ENCODE measurements at places on chromosomes 6 and 20.

- no peak for DNase-seq
Observed at GRCh38 chr20:39117491-39117890, 155.3 kb downstream of the DHX35 start.

- DNase-seq = no peak
Observed at GRCh38 chr6:44556046-44556445, 168.5 kb downstream of the CDC5L start.

DNA sequence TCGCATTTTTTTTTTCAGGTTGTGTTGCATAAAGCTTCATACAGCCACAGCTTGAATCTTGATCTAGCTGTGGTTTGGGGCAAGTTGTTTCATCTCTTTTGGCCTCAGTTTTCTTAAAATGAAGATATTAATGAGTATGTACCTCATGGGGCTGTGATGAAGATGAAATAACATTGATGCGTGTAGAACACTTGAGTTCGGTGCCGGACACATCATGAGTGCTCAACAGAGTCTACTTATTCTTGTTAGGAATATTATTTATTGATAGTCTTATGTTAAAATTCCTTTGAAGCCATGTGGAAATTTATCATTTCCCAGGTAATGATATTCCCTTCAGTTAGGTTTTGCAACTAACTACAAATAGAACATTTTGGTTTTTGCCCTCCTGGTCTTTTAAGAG lies 3.4 kb downstream of the PAQR8 start:
- no peak for DNase-seq

DNA sequence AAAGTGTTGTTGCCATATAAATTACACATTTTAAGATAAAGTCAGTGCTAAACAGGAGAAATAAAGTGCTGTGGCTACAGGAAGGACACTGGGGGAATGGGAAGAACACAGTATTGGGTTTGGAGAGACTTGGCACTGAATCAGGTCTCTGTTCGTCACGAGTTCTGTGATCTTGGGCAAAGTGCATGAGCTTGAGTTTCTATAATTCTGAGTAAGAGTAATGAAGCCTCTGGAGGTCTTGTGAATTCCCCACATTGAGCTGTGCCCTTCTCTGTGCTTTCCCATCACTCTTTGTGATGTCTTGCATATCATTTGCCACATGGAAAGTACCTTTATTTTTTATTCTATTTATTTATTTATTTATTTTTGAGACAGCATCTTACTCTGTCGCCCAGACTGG lies 16.8 kb upstream of the EEF1A1 start:
- no peak for DNase-seq

DNA sequence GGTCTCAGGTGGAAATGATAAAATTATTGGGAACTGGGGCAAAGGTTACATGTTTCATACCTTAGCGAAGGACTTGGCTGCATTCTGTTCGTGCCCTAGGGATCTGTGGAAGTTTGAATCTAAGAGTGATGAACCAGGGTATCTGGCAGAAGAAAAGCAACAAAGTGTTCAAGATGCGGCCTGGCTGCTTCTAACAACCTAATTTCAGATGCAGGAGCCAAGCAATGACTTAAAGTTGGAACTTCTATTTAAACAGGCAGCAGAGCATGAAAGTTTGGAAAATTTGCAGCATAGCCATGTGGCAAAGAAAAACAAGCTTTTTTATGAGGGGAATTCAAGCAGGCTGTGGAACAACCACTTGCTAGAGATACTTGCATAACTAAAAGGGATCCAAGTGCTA lies 73.5 kb downstream of the CD24 start:
- DNase-seq = no peak

DNA sequence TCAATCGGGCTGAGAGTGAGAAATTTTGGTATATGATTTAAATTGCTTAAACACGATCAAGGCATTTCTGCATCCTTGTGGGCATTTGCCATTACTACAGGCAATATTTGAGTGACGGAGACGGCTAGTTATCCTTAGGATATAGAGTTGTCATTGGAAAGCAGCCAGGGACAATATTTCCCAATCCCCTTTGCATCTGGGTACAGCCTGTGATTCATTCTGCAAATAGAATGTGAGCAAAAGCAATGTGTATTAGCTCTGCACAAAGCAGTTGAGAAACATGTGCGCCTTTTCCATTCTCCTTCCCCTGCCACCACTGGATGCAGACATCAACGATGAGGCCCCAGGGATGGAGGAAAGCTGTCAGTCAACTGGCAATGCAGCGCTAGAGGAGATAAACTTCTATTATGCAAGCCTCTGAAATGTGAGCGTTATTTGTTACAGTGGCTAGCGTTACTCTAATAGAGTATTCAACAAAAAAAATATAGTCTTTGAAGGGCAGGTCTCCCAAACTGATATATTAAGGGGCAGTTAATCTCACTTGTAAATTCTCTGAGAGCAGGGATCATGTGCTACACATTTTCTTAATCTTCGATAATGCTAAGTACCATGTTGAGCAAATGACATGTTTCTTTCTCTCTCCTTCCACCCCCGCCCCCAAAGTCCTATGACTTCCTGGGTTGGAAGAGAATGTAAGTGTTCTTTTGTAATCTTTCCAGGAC lies 37.1 kb upstream of the NCOA3 start:
- no peak for DNase-seq

DNA sequence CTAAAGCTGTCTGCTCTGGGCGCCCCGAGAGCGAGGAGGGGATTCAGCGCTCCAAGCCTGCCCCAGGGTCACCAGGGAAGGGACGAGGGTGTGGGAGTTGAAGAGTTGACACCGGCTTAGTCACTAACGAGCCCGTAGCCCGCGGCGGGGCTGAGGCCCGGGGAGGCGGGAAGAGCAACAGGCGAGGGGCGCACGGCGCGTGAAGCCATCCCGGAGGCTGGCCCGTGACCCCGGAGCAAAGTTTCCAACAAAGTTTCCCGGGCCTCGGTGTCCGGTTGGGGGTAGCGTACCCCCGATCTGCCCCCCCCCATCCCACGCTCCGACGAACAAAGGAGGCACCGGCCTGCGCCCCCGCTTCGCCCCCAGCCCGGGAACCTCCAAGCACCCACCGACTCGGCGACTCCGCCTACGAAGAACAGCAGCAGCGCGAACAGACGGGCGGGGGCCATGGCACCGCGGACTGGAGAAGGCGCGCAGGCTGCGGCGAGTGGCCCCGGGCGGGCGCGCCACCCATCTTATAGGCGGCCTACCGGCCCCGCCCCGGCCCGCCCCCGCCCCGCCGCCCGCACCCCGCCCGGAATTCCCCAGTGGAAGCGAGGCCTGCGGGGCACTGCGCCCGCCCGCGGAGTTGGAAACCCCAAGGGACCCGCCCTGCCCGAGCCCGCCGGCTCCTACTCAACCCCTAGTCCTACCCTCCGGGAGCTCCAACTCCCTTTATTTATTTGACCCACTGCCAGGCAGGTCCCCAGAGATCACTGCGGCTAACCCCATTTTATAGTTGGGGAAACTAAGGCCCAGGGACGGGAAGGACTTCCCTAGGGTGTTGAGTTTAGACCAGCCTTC lies at the start of gene SDC4:
SDC4 (minus strand) TSS at position 489 of the 843 bp plus-strand sequence; CDS start at position 449, 40 bp downstream.
- no peak for DNase-seq

DNA sequence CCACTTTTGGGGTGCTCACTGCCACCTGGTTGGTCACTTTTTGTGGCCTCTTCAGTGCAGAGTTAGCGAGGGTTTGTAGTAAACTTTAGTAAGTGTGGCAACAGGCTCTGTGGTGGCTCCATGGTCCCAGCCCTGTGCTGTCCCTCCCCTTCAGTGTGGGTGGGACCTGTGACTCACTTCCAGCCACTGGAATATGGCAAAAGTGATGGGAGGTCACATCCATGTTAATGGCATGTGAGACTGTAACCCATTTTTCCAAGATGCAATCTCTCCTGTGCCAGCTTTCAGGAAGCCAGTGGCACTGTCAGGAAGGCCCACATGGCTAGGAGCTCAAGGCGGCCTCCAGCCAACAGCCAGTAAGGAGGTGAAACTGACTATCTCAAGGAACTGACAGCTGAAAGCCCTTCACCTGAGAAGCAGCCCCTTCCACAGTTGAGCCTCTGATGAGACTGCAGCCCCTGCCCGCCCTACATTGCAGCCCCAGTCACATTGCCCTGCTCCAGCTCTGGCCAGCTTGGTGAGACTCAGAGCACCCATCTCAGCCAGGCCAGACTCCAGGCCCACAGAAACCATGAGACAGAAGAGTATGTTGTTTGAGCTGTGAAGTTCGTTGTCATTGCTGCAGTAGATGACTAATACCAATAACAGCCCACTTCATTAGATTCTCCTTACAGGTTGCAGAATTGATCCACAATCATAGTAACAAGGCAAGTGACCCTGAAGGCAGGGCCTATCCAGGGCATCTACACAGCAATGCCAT lies 13.1 kb upstream of the CST7 start:
- no peak for DNase-seq

- no peak for DNase-seq
Observed at GRCh38 chr6:40349123-40349900, 237.9 kb downstream of the LRFN2 start.

- DNase-seq = no peak
Observed at GRCh38 chr6:115602466-115602865, 458.2 kb downstream of the FRK start.

GRCh38 chr20:37417617-37418467 lies 71.9 kb downstream of the SRC start:
- no peak for DNase-seq

DNA sequence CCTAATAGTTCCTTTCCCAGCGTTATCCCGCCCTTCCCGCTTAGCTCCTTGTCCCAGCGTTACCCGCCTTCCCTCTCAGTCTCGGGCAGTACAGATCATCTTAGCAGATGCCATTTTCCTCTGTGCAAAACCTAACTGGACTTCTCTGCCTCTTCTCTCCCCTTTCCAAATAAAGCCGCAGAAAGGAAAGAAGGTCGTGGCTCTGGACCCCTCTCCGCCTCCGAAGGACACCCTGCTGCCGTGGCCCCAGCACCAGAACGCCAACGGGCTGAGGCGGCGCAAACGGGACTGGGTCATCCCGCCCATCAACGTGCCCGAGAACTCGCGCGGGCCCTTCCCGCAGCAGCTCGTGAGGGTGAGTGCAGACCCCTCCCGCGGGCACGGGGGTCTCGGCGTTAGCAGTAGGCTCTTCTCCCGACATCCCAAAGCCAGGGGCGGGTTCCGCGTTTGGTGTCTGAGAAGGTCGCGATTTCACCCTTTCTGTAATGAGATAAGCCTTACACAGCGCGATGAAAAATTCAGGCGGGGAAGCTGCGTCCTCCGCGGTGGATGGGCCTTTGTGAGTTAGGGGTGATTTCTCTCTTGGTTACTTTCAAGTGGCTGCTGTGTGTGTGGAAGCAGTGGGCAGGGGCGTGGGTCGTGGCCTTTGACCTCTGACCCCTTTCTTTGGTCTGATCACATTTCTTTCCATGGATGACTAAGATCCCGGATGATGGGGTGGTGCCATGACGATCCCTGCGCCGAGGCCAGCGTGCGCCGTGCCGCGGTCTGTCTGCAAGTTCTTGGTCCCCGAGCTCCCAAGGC lies 292.7 kb downstream of the TAF4 start:
- no peak for DNase-seq

DNA sequence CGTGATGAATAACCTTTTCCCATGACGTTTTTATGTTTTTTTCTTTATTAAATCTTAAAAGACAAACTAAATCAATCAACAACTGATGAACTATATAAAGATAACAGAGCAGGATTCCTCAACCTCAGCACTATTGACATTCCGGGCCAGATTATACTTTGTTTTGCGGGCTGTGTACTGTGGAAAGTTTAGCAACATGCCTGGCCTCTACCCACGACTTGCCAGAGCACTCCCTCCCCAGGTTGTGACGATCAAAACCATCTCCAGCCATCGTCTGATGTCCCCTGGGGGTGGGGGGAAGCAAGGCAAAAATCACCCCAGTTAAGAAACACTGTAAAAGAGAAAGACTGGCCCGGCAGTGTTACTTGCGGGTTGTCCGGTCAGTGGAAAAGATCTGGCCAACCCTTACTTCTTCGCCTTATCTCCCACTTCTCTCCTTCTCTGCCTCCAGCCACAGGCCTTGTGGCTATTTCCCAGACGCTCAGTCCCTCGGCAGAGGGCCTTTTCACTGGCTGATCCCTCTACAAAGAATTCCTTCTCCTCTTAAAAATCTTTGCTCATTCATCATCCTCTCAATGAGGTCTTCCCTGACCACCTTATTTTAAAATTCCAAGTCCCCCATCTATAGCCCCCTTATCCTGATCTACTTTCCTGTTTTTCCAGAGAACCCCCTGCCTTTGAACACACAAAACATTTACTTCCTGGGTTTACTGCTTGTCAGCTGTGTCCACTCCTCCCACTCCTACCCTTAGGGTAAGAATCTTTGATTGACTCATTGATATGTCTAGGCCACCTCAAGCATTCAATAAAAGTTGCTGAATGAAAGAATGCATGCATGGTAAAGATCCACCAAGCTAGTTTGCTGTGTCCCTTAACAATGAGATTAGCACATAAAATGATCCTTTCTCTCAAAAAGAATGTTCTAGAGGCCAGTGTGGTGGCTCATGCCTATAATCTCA lies 14.7 kb upstream of the RAB22A start:
- DNase-seq = no peak

DNA sequence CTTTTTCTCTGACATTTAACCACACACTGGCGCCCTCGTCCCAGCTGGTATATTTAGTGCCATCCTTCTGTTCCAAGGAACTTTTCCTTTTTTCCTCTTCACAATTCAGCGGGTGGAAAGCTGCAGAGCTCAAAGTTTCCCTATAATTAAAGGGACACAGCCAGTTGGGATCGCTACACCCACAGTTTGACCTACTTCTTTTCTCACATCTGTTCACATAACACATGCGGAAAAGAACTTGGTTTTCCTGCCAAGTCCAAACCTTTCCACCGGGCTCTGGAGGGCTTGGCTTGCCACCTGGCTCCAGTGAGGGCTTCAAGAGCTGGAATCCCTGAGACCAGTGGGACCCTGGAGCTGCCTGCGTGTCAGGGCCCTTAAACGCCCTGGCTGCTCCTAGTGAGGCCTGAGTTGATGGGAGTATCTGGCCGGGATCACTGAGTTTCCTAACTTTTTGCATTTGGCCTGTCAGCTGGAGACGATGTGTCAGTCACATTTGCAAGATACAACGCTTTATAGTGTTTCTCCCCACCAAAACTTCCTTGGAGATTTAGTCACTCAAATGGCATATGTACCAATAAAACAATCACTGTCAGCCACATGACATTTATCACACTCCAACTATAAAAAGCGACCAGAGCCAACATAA lies 176.0 kb downstream of the SASH1 start:
- DNase-seq = no peak

- no peak for DNase-seq
Observed at GRCh38 chr6:4645713-4646360, 130.4 kb upstream of the CDYL start.

Measured in GF-D8 (cell line).